Common myeloid progenitor, CD34-positive (primary cell): ENCODE measurements at places on chromosomes 3 and 15.

GRCh38 chr15:69853544-69853951, 244.2 kb downstream of the TLE3 start:
- no peak for DNase-seq

DNA sequence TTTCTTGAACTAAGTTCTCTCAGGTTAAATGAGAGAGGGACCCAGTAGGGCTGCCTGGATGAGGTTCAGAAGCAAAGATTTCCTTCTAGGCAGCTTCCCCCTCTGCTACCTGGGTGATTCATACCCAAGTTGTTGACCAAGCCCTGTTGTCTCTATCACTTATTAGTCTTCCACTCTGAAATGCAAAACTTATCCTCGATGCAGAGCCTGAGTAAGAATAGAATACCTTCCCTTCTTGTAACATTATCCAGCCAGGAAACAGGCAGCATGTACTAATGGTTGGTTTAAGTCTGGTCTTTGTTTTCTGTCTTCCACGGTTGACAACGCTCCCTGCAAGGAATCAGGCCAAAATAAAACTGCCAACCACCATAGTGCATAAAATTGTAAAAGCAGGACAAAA, 377.3 kb downstream of the MECOM start:
- DNase-seq, result no peak

DNA sequence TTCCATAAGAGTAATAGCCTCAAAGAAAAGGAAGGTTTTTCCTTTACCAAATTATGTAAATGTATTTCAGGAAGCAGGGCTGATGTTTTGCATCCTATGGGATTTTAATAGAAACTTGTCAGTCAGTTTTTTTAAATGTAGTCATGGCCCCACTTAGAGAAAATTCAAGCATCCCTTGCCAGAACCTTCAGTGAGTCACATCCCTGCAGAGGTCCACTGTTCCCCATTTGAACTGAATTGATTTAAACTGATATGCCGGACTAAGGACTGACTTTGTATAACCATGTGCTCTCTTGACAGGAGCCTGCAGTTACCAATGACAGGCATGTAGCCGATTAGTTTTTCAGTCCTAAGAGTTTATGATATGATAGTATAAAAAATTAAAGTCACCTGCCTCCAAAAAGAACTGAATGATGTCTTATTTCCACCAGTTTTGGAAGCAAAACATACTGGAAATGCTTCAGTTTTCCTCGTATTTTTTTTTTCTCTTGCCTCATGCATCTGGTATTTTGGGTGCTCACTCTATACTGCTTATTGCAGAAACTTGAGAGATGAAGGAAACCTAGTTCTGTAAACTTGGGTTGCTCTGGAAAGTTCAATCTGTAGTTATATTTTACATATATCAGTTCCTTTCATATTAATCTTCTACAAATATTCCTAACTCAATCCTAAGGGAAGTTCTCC, 30.7 kb downstream of the LRTM1 start:
- DNase-seq, result no peak

GRCh38 chr3:9183011-9183410, 66.4 kb downstream of the SRGAP3 start:
- no peak for DNase-seq

DNA sequence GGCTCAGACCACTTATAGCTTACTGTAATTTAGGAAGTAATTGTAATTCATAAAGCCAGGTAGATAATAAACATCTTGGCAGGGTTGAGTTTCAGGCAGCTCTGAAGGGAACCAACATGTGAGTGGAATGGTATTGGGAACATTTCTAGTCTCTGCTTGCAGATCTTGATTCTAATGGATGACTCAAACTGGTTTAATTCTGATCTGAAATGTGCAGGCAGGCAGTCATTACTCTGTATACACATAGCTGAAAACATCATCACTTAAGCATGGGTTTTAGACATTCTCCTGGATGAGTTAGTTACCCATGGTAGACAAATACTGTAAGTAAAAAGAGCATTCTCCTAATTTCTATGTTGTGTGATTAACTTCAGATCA, 317.0 kb upstream of the TPRG1 start:
- no peak for DNase-seq

DNA sequence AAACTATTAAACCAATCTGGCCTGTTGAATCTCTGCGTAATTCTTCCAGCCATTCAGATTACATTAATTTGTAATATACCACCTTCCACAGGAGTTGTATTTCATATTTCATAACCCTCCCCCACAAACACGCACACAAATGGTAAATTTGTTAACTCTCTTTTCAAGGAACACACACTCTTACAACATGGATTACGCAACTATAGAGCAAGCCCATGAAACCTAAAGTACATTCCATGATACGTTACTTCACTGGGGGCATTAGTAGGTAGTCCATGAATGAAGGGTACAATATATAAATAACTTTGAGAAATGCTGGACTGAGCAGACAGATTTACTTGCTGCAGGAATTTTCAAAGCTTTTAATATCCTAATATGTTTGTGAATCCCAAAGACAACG, 65.0 kb downstream of the TRIM69 start:
- DNase-seq, result no peak

DNA sequence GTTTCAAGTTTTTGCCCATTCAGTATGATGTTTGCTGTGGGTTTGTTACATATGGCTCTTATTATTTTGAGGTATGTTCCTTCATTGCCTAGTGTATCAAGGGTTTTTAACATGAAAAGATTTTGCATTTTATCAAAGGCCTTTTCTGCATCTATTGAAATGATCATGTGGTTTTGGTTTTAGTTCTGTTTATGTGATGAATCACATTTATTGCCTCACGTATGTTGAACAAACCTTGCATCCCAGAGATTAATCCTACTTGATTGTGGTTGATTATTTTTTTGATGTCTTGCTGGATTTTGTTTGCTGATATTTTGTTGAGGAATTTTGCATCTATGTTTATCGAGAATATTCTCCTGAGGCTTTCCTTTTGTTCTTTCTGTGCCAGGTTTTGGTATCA, 39.4 kb downstream of the TMCO5A start:
- no peak for DNase-seq

DNA sequence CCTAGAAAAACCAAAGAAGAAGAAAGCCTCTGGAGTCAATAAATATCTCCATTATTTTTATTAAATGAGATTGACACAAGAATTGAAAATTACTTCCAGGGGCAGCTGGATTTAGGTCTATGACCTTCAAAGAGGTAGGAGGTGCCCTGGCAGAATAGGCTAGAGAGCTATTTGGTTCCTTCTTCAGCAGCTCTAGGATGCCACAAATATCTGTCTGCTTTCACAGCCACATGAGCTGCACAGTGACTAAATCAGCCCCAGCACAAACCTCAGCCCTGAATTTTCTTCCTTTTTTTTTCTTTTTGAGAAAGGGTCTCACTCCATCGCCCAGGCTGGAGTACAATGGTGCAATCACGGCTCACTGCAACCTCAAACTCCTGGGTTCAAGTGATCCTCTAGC, 223.5 kb downstream of the ABHD5 start:
- no peak for DNase-seq

DNA sequence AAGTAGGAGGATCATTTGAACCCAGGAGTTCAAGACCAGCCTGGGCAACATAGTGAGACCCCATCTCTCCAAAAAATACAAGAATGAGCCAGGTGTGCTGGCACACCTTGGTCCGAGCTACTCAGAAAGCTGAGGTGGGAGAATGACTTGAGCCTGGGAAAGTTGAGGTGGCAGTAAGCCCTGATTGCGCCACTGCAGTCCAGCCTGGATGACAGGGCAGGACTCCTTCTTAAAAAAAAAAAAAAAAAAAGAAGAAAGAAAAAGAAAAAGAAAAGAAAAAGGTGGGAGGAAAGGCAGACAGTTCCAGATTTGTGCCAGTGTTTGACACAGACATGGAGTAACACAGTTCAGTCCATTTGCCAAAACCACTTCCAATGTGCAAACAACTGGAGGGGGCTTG, 75.7 kb downstream of the ATP10A start:
- no peak for DNase-seq

DNA sequence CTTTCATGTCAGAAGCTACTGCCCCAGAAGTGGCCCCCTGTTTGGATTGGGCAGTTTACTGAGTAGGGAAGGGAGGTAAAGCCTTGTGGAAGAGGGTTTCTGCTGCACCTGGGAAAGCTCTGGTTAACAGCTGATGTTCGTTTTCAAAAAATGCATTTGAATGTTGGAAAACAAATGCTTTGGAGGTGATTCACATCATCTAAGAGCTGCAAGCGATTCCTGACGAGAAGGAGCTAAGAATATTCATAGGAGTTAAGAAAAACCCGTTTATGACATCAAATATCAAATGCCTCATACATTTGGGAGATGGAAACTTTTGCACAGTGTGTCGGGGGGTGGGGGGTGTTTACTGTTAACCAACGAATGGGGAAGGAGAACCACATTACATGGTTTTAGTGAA, 183.8 kb upstream of the NR2F2 start:
- DNase-seq, result no peak

- DNase-seq, result no peak
These were observed 2.5 kb downstream of the SNTN start for GRCh38 chr3:63654931-63655330.

DNA sequence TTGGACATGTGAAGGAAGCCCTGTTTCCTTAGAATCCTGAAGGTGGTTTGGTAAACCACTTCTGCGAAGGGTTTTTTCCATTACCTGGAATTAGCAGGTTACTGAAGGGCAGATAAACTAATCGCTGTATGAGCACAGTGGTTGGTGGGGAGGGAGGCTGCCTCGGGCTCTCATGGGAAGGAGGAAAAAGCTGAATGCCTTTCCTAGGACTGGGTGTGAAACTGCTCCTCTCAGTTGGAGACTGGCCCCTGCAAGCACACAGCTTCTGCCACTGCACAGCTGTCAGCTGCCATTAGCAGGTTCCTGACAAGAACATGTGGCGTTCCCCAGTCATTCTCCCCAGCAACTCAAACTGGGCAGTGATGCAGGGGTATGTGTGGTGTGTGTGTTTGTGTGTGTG, 376.3 kb downstream of the GAP43 start:
- no peak for DNase-seq

- DNase-seq, result no peak
These were observed 60.3 kb upstream of the HERC1 start for GRCh38 chr15:63893866-63894661.

DNA sequence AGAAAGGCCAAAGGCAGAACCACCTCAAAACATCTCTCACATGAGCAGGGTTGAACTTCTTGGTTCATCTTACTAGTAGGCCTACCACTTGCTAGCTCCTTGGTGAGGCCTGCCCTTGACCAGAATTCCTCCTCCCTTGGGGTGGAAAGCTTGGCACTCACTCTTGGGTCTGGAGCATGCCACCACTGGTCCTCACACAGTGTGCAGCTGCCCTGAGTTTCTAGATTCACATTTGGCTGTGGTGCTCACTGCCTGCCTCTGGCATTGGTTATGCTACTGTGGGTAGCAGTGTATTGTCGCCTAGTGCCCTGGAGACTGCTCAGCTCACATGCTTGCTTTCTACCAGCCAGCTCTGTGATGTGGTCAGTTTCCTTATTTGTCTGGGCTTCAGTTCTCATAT, 23.7 kb downstream of the OXNAD1 start:
- no peak for DNase-seq

- no peak for DNase-seq
These were observed 58.8 kb upstream of the CTXND1 start for GRCh38 chr15:80310776-80311175.

GRCh38 chr3:56903231-56903782, 101.6 kb upstream of the ARHGEF3 start:
- DNase-seq, result no peak

GRCh38 chr3:126850370-126851085, 132.4 kb upstream of the PLXNA1 start:
- no peak for DNase-seq

GRCh38 chr3:147008886-147009285, 397.5 kb downstream of the ZIC4 start:
- no peak for DNase-seq

DNA sequence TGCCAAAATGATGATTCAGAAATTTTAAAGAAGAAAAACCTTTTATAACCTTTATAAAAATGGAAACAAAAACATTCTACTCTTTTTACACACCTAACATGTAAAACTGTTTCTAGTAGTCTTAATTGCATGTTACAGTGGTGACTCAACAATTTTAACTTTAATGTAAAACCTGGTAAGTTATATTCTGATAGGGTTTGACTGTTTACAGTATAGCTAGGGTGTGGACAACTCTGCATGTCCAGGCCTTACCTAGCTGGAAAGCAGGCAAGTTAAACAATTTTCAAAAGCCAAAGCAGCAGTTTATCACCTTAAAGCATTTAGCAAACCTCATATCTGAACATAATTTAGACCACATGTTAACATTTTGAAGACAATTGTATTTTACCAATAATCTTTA, 328.5 kb downstream of the NEK10 start:
- DNase-seq, result no peak

- peak; percentile 79 for DNase-seq
These were observed 1.5 kb upstream of the FBXO22 start for GRCh38 chr15:75902129-75902557.

DNA sequence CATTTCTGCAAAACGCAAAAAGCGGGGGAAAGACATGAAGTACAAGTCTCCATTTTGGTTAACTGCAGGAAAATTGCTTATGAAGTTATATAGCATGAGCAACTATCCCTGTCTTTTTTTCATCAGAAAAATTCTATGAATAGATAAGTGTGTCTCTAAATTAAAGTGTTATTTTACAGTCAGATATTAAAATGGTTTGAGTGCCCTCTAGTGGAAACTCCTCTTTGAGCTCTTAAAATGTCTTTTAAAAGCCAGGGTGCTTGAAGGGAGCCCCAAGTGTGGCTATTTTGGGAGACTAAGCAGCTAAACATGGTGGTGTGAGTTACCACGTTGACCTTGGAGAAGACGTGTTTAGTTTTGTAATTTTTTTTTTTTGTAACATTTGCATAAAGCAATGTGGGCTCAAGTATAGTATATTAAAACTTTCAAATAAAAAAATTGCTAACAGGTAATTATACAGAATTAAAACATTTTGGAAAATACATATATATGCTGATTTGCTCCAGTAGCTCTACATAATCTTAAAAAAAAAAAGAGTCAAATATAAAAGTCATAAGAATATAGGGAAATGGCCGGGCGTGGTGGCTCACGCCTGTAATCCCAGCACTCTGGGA, 77.2 kb downstream of the PPP2R3A start:
- peak; percentile 75 for DNase-seq

GRCh38 chr3:183108001-183108449, 8.7 kb upstream of the MCCC1 start:
- no peak for DNase-seq

GRCh38 chr3:139302084-139302800, 41.6 kb upstream of the MRPS22 start:
- DNase-seq, result peak; percentile 31
